ENCODE measurements at places on chromosomes 1 and 21. TPM values are rescaled to one million over a fixed set of nuclear protein-coding genes. Genes with fewer than 3 reads are reported as not detected.

Gene CCDC185
- not detected for total RNA-seq

Gene KRTAP13-4
- total RNA-seq: 0.05 TPM

Gene ACOT7
- 22.2 TPM for total RNA-seq

Gene FAAH
- total RNA-seq: 10.9 TPM

Gene PROK1
- 0.19 TPM for total RNA-seq

Gene ZNF670
- 4.7 TPM for total RNA-seq

Gene OR10K2
- 0.05 TPM for total RNA-seq

Gene RAP1GAP
- total RNA-seq: 3.5 TPM

Gene DAB1
- 0.09 TPM for total RNA-seq

- no peak for DNase-seq
Measured at GRCh38 chr1:156897078-156897825, 3.7 kb downstream of the PEAR1 start.

DNA sequence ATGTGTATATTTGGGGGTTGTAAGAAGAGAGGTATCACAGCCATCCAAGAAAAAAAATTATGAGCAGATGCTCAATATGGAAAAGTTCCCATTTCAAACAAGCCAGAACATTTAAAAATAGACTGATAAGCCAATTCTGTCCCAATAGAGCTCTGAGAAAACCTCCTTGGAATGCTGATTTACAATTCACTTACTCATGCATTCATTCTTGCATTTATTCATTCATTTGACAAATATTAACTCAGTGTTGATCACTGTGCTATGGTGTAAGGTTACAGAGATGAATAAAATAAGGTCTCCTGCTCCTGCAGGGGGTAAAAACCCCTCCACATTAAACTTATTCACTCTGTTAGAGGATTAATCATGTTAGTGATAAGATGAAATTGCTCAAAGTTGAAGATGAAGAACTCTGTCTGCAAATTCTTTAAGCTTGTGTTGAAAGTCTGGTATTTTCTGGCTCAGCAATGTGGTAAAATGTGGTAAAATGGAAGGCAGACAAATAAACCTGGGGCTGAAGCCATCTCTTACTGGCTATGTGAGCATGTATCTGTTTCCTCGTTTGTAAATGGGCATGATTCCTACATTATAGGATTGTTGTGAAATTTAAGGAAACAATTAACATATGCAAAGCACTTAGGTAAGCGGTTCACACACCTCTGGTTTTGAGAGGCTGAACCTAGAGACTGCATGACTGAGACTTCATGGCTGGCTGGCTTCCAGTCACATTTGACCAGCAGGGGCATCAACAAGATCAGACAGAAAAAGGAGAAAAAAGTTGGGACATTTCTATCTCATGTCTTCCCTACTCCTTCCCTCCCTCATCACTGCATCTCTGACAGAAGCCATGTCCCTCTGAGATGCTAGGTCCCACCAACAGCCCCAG is 45.0 kb upstream of the DAB1 start:
- no peak for DNase-seq

DNA sequence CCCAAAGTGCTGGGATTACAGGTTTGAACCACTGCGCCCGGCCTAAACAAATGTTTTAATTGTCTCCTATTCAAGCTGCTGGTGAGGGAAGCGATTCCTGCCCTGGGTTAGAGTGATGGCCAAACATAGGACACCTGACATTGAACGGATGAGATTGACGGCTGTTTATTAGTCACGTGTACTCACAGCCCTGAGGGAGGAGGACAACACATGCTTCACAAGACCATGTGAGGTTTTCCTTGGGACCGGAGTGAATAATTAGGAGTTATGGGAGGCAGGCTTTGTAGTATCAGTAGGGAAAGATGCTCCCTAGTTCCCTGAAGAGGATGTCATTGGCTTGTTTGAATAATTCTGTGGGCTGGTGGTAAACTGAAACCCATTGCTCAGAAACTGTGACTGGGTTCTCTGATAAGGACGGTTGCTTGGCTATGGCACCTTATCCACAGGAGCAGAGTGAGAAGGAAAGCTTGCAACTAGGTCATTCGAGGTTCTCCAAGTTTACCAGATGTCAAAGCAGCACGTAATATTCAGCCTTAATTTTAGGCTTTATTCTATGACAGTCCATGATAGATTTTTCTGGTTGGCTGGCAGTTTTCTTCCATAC is 245.8 kb downstream of the PLA2G4A start:
- no peak for DNase-seq

DNA sequence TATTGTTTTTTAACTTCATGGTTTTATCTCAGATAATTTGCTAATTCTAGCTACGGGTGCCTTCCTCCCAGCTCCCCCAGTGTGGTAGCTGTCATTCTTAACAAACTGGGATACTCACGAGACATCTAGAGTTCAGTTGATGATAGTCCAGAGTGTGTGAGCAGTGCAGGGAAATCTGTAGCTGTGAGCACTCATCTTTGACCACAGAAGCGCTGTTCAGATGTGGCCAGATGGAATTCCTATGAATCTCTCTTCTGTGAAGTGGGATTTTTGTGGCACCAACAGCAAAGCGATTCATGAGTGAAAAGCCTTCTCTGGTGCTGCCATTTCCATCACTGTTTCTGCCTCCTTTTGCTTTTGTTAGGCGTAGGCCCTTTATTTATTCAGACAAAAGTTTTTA is 125.1 kb downstream of the NFIA start:
- no peak for DNase-seq

GRCh38 chr1:42929434-42930177 is 29.1 kb downstream of the SLC2A1 start:
- no peak for DNase-seq

DNA sequence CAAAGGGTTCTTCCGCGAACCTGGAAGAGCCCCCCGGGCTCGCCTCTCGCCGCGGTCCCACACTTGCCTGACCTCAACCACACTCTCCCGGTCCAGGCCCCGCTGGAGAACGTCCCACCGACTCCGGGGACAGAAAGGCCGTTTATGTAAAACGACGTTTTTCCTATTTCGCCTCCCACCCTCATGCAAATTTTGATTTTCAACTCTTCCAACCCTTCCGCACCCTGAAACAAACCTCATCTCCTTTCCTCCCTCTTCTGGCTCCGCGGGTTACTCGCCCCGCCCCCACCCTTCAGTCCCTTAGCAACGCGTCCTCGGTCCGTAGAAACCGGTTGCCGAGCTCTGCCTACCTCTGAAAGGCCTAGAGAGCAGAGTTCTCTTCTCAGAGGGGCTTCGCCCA is at the start of gene C1orf141:
Gene C1orf141, minus strand, starts transcription at position 276 of the 400 bp plus-strand sequence. CDS start 7,730 bp downstream, outside the sequence.
- DNase-seq: no peak

DNA sequence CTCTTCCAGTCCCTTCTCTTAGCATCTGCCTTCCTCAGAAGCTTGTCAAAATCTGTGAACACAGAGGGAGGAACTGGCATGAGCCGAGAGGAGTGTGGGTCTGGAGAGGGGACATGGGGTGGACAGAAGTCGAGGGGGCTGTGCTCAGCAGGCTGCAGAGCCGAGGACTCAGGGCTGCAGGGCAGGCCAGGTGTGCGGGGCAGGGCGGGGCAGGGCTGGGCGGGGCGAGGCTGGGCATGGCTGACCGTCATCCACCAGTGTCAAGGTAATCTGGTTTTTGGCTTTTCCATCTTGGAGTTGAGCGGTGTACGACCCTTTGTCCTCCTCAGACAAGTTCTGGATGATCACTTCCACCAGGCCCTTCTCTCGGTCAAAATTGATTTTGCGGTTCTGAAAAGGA is 44.0 kb downstream of the MYOM3 start:
- DNase-seq: no peak

DNA sequence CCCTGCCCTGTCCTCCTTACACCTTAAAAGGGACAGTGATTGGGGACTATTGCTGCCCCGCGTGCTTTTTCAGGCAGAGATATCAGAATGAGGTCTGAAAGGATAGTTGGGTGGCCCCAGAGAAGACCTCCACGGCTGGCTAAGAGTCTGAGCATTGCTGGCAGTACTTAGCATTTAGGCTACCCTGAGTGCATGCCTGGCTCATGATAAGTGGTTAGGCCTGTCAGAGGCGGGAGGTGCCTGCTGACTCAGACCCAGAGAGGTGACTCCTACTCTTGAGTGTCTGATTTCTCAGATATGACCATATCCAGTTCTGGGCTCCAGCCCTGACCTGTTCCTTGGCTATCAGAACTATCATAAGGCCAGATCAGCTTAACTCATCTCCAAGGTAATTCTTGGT is 213.7 kb downstream of the PBX1 start:
- no peak for DNase-seq

GRCh38 chr1:186566140-186566855 is 105.4 kb upstream of the PDC start:
- DNase-seq: no peak

DNA sequence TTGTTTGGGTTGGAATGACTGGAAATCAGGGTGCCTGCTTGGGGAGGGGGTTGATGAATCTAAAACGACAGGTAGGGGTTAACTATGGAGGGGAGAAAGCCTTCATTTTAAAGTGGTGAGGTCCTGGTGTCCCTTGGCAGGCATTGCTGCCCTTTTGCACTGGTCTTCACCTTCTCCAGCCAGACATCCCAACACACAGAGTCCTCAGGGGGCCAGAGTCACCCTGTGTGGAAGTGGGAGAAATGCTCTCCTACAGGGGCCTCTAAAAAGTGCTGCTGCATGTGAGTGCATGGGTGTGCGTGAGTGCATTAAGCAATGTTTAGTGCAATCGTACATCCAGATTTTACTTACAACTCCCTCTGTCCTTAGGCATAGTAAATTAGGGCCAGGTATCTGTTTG is 39.0 kb downstream of the TEX35 start:
- no peak for DNase-seq

DNA sequence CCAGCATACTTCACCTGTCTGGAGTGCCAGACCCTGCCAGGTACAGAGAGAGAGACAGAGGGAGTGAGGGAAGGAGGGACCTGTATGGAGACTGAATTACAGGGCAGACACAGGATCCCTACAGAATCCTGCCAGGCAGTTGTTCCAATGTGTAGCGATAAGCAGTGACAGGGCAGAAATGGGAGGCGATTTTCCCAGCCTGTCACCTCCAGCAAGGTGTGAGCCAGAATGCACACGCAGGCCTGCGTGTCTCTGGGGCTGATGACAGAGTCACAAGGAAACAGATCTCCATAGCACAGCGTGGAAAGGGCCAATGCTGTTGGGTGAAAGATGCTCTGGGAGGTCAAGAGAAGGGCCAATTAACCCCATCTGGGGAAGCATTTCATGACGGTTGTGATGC is 111.3 kb downstream of the HIVEP3 start:
- no peak for DNase-seq

- no peak for DNase-seq
Measured at GRCh38 chr1:112444269-112444668, 48.3 kb downstream of the CTTNBP2NL start.

DNA sequence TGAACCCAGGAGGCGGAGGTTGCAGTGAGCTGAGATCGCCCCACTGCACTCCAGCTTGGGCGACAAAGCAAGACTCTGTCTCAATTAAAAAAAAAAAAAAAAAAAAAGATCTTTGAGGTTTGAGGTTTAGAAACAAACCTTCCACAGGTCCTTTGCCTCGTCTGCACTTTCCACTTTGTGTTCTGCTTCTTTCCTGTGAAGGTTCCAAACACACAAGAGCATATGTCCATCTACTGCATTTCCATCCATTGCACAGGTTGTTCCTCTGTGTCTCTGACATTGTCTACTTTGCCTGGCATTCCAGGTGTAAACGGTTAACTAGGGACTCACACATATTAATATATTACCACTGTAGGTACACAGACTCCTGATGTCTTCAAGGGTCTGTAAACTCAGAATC is 40.1 kb downstream of the DSTYK start:
- DNase-seq: no peak

DNA sequence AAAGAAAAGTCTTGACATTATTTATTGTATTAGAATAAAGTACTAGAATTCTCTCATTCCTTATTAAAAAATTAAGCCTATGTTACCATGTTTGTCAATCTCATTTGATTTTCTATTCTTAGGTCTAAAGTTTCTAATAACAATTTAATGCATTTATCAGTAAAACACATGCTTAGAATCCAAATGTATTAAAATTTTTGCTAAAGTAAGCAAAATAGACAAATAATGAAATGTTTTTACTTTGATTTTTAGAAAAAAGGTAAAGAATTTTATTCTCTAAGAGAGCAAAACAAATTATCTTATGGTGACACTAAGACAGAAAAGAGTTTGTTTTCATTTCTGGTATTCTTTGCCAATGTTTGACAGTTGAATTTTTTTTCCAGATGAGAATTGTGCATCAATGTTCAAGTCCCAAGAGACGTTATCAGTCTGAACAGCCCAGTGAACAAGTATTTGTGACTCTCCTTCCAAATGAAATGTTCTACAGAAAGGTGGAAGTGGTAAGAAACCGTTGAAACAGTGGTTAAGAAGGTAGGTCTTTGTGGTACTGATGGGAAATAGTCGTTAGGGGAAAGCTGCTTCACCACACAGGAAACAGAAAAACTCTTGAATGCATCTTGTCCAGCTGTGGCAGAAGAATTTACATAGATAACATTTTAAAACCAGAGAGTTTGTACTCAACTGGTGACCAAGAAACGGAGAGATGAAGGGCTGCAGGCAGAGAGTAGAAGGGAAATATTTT is 402.5 kb downstream of the PTPRC start:
- peak; percentile 90 for DNase-seq

GRCh38 chr1:41023279-41023990 is 1.9 kb upstream of the SLFNL1 start:
- no peak for DNase-seq

DNA sequence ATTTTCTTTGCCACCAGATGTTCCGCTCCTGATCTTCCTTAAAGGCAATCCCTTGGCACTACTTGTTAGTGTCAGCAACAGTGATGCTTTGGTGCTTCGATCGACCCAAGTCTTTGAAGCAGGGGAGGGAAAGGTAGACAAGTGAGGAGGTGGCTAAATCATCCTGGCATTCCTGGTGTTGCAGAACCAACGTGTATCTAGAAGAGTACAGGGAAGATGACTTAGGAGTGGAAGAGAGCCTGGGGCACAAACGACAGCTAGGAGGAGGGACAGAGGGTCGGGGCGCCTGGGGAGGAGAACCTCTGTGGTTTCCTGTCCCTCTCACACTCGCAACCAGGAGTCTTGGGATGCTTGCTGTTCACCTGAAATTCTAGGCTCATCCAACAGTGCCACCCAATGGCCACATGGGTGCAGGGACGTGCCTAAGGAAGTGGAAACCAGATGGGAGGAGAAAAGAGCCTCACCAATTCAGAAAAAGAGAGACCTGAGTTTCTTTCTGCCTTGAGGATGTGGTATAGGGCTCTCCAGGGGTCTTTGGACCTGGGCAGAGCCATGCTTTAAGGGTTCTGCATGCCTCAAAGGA is 9.5 kb upstream of the KCNA2 start:
- no peak for DNase-seq

DNA sequence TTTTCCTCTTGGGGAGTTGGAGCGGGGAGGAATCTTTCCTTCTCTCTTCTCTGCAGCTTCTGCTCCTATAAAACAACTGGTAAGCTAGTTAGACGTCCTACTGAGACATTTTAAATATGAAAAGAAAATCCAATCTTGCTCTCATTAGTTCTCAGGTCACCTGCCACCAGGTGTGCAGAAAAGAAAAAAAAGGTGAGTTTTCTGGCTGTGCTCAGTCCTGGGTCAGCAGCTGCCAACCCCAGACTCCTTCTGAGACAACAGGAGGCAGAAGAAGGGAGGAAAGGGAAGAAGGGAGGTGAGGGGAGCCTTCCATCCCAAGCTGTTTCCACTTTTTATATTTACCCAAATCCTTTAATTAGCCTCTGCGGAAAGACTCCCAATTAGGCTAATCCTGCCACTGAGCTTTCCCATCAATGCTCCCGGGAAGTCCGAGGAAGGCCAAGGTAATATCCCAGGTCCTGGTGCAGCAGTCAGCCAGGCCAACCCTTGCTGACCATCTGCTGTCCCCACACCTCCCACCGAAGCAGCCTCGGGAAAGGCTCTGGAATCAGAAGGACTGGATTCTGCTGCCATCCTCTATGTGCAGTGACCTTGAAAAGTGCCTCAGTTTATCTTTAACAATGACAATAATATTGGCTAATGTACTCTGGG is 33.4 kb downstream of the GLIS1 start:
- no peak for DNase-seq

- DNase-seq: no peak
Measured at GRCh38 chr1:204495078-204495753, 611 bp upstream of the PIK3C2B start.
